A673 (cell line): ENCODE measurements at places on chromosomes 3 and 15.

- DNase-seq = no peak
Observed at GRCh38 chr15:100653608-100654007, 51.2 kb downstream of the ASB7 start.

GRCh38 chr15:77455696-77456321 lies 35.1 kb downstream of the HMG20A start:
- DNase-seq = no peak

DNA sequence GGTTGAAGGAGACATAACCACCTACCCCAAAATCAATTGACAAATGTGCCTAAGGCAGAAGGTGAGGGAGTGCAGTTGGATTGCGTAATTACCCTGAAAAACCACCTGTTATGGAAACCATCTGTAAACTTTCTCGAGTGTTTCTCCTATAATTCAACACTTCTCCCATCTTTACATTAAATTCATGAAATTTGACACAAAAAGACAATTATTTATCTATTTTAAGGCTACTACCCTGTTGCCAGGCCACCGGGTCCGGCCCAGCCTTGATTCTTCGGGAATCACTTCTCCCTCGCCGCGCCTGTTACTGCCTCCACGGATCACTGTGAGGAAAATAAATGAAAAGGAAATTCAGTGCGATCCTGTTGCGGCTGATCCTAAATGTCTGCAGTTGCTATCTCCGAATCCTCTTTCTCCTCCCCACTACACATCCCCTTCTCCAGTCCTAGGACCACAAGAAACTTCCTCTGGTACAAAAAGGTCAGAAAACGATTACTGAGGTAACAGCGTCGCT lies 646 bp downstream of the IQCB1 start:
- no peak for DNase-seq

- DNase-seq = no peak
Observed at GRCh38 chr3:52715714-52716305, 9.9 kb downstream of the SPCS1 start.

GRCh38 chr3:105083945-105084344 lies 282.8 kb upstream of the ALCAM start:
- no peak for DNase-seq

DNA sequence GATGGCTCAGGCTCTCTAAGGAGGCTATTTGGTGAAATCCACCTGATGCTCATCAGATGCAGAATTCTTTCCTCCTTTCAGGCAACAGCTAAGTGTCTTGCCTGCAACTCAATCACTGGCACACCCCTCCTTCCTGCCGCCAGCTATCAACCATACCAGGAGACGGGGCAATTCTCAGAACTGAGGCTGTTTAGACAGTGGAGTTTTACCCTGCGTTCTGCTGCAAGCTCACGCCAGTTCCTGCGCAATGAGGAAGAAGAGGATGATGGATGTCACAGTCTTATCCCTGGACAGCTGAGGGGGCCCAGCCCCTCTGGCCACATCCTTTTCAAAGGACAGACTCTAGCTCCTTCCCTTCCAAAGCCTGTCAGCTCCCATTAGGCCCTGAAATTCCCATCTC lies 7.0 kb upstream of the MANF start:
- no peak for DNase-seq

DNA sequence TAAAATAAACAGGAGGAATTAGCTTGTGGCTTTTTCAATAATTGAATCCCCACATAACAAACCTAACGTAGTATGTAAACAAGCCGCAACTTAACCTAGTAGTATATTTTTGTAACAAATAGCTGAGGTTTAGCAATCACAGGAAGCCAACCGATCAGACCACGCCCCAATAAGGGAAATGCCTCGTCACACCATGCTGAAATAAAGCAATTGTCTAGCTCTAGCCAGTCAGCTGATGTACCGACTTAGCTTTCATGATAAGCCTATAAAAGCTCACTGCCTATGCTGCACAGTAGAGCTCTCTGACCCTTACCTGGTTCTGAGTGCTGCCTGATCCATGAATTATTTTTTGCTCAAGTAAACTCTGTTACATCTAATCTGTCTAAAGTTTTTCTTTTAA lies 208.9 kb downstream of the ROBO1 start:
- DNase-seq = peak; percentile 4

DNA sequence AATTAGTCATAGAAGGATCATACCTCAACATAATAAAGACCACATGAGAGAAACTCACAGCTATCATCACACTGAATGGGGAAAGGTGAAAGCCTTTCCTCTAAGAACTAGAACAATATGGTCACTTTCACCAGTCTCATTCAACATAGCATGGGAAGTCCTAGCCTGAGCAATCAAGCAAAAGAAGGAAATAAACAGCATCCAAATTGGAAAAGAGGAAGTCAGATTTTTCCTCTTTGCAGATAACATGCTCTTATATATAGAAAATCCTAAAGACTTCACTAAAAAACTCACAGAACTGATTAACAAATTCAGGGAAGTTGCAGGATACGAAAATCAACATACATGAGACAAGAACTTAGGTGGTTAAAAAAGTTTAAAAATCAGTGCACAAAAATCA lies 24.7 kb downstream of the MAP3K13 start:
- DNase-seq = no peak

DNA sequence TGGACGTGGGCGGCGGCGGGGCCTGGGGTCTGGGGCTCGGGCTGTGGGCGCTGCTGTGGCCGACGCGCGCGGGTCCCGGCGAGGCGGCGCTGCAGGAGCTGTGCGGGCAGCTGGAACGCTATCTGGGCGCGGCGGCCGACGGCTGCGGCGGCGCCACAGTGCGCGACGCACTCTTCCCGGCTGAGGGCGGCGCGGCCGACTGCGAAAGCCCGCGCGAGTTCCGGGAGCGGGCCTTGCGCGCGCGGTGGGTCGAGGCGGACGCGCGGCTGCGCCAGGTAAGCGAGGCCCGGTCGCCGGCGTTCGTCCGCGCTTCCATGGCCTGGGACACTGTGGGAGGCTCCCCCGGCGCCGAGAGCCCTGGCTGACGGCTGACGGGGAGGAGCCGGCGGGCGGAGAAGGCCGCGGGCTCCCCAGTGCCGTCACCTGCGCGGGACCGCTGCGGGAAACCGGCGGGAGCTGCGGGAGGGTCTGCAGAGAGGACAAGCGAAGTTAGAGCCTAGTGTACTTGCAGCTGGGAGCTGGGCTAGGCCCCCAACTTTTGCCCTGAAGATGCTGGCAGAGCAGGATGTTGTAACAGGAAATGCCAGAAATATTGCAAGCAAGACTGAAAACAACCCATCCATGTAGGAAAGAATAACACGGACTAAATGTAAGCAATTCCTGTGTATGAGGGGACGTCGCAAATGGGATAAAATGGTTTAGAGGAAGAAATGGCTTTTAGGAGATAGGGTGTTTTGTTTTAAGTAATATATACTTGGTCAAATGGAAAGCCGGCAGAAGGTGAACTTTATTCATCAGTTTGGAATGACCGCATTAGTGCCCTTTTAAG lies 847 bp downstream of the WHAMM start:
- DNase-seq = peak; percentile 63

DNA sequence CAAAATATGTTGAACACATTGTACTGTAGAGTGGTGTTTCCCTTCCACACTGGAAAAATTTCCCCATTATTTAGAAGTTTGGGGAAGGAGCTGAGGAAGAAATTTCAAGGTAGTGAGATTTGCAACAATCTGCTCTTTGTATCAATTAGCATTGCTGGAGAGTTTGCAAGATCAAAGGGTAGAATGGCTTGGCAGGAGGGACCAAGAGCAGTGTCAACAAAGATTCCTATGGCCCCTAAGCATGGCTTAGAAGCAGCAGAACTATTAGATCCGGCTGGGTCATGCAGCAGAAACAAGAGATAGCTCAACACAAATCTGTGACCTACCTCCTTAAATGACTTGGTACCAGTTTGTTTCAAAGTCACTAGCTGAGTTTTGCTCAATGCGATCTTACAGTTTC lies 175.0 kb downstream of the C3orf38 start:
- no peak for DNase-seq
